ENCODE measurements at places on chromosomes 7 and 10. TPM values are rescaled to one million over a fixed set of nuclear protein-coding genes. Genes with fewer than 3 reads are reported as not detected.

Gene LMTK2
- polyA plus RNA-seq, result 3.7 TPM

Gene CLDN3
- polyA plus RNA-seq, result not detected

Gene MAPK8
- polyA plus RNA-seq, result 58.7 TPM

Gene CAMK2B
- 0.12 TPM for polyA plus RNA-seq

Gene H2BK1
- polyA plus RNA-seq, result not detected

Gene ASZ1
- 0.05 TPM for polyA plus RNA-seq

Gene MMRN2
- 0.55 TPM for polyA plus RNA-seq

Gene NYAP1
- 0.35 TPM for polyA plus RNA-seq

Gene CYP2C19
- not detected for polyA plus RNA-seq

Gene MPP7
- polyA plus RNA-seq, result 0.61 TPM

Gene UPF2
- polyA plus RNA-seq, result 12.3 TPM

Gene TSPAN33
- polyA plus RNA-seq, result 0.73 TPM

Gene PLAC9
- polyA plus RNA-seq, result 14.2 TPM

Gene TRIM73
- polyA plus RNA-seq, result 0.15 TPM

Gene NAT16
- 0.02 TPM for polyA plus RNA-seq

Gene OR2A42
- polyA plus RNA-seq, result not detected

Gene OR6B1
- polyA plus RNA-seq, result not detected

Gene KAZALD1
- polyA plus RNA-seq, result 14.1 TPM

Gene OR9A2
- polyA plus RNA-seq, result not detected

Gene ST8SIA6
- 0.10 TPM for polyA plus RNA-seq

Gene STEAP2
- polyA plus RNA-seq, result 6.4 TPM

Gene ACHE
- 0.35 TPM for polyA plus RNA-seq

Data from AG04450 (cell line).